ENCODE measurements at places on chromosomes 7 and 10.

DNA sequence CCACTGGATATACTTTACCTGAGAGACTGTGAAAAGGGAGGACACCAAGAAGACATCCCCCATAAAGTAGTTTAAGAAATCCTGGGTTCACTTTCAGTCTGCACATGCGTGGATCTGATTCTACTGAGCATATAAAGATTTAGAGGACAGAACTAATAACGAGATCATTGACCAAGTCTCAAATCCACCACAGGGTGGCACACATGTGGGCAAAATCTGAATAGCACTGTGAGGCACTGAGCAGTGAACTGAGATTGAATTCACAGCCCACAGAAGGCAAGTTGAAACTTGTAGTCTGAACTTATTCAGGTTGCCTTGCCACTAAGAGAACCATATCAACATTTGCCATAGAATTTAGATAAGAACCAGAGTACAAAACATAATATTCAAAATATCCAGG, 818.6 kb downstream of the GRID1 start:
- DNase-seq, result peak; percentile 49

- DNase-seq, result no peak
Observed at GRCh38 chr10:20233423-20233822, 417.2 kb downstream of the PLXDC2 start.

GRCh38 chr10:3085785-3086567, 18.6 kb downstream of the PFKP start:
- no peak for DNase-seq

GRCh38 chr7:2982831-2983230, 60.8 kb downstream of the CARD11 start:
- no peak for DNase-seq

- DNase-seq, result no peak
Observed at GRCh38 chr10:117652228-117653169, 110.0 kb downstream of the EMX2 start.

All from AG08395 (cell line).